Fibroblast of the aortic adventitia (primary cell): ENCODE measurements at places on chromosomes 11 and 22. TPM values are rescaled to one million over a fixed set of nuclear protein-coding genes. Genes with fewer than 3 reads are reported as not detected.

The F2 gene
- not detected in 2 replicates for total RNA-seq

The RBMXL2 gene
- total RNA-seq: not detected in 2 replicates

The SHISA8 gene
- total RNA-seq: not detected in 2 replicates

The WNT7B gene
- total RNA-seq: 0.18 TPM in 1 of 2 replicates, not detected in the other

The FOLR2 gene
- total RNA-seq: not detected in 2 replicates

The HBB gene
- not detected in 2 replicates for total RNA-seq

The THRSP gene
- not detected in 2 replicates for total RNA-seq

The EXPH5 gene
- 0.72 and 1.1 TPM in 2 replicates for total RNA-seq

The TPCN2 gene
- 10.3 and 11.1 TPM in 2 replicates for total RNA-seq

The CABP4 gene
- total RNA-seq: not detected in 2 replicates

The CRYBB3 gene
- not detected in 2 replicates for total RNA-seq

The ZNF280B gene
- 0.45 and 0.74 TPM in 2 replicates for total RNA-seq

The TTC28 gene
- total RNA-seq: 37.5 and 55.8 TPM in 2 replicates

The ENTHD1 gene
- total RNA-seq: not detected in 2 replicates

The TPBGL gene
- total RNA-seq: 0.08 TPM in 1 of 2 replicates, not detected in the other
